Transverse colon (tissue), 4 donors: ENCODE measurements at places on chromosomes 1 and 21.

DNA sequence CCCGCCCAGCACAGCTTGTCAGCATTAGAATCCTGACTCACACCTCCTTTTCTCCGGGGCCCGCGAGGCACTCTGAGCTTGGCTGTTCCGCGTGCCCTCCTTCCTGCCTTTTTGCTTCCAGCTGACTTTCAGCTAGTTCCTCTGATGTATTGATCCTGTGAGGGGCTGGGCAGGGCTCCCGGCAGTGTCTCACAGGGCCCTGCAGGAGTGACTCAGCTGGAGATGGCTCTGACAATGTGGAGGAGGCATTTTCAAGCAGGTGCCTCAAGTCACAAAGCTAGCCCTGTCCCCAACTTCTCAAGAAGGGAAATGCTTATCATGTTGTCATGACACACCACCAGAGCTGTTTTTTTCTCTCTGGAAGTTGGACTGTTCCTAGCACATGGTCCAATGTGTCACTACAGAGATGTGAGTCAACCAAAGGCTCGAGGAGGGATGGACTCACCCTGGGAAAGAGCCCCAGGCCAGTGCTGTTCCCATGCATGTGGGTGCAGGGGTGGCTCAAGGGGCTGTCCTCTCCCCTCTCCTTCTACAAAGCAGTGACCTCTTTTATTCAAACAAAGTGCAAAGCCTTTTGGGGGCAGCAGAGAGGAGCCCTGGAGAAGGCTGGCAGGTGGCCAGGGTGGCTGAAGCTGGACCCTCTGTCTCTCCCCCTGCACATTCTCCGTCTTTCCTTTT is 30.6 kb downstream of the SYT6 start:
- no peak for DNase-seq

DNA sequence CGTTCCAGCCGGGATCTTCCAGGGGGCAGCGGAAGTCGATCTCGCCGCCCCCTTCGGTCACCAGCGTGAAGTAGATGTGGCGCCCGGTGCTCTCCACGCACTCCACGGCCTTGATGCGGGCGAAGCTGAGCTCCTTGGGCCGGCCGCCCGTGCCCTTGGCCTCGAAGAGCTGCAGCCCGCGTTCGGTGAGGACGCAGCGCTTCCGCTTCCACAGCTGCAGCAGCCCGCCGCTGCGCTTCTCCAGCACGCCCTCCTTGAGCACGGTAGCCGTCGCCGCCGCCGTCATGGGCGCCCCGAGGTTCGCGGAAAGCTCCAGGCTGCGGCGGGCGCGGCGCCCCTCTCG is 516 bp downstream of the PHLDA3 start:
- DNase-seq = no peak

GRCh38 chr21:31908106-31909031 is 35.5 kb downstream of the HUNK start:
- peak; percentile 68 for DNase-seq

DNA sequence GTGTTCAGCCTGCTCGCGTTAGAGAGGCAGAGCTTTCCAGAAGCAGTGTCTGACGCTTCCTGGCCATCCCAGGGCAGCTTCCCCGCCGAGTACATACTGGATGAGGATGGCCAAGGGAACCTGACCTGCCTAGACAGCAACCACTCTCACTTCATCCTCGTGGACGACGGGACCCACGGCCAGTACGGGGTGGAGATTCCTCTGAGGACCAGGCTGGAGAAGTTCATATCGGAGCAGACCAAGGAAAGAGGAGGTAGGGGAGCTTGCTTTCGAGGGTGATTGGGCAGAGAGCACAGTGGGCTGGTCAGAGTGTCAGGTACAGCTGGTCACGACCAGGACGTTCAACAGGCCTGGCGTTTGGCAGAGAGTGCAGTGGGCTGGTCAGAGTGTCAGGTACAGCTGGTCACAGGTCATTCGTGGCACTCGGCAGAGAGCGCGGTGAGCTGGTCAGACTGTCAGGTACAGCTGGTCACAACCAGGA is 22.4 kb downstream of the TRPM2 start:
- no peak for DNase-seq

- DNase-seq = no peak
These were observed 27.8 kb upstream of the CLDN8 start for GRCh38 chr21:30243691-30244090.

DNA sequence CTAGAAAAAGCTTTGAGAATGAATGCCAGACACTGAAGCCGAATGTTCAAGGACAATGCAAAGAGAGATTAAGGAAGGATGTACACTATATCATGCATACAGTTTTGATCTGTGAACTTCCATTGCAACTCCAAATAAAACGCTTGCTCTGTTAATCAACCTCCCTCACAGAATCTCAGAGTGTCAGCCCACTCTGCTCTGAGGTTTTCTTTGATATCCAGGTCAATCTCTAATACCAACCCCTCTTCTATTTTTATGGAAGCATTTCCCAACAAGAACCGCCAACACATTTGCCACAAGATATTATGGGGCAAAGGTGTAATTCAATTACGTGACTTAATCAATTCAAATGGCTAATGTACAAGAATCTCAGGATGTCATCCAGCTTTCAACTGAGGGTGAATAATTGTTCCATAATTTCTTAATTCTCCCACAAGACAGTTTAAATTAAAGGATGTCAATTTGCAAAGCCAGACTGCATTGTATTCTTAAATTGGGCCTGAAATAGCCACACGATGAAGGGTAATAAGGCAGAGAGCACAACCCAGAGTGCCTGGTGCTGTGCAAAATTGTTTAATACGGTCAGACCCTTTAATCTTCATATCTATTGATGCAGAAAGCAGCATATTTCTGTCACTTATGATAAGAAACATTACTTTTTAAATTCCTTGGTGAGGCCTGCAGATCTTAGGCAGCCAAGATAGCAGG is 459.2 kb upstream of the DAB1 start:
- DNase-seq = no peak

DNA sequence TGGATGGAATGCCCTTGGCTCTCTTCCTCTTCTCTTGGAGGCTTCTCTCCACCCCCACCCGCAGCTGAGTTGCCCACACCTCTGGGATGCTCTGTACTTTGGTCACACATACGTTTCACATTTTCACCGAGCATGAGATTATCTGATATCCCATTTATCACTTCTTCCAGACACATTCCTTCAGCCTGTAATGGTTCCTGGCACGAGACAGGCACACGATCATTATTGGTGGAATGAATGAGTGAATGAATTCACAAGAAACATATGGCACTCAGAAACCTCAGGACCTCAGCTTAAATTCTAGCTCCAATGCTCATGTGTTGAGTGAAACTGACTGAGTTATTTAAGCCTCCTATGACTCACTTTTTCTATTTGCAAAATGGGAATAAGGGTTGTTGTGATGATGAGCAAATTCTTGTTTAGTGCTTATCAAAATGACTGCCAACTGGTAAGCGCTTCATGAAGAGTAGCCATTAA is 242.7 kb upstream of the JUN start:
- DNase-seq = no peak

DNA sequence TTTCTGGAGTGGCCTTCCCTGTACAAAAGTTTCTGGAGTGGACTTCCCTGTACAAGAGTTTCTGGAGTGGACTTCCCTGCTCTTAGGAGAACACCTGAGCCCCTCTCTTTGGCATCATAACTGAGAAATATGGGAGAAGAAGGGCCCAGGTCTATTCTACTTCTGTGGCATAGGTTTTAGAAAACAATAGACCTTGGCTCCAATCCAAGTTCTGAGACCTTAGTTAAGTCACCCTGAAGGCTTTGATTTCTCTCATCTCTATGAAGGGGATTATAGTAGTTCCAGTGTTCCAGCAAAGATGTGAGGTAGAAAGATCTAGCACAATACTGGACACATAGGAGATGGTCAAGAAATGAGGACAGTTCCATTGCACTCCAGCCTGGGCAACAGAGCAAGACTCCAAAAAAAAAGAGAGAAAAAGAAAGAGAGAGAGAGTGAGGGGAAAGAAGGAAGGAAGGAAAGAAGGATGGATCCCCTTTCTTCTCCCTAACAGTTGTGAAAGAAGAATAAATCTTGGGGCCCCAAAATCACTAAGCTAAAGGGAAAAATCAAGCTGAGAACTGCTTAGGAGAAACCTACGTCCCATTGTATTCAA is 13.3 kb upstream of the EIF4G3 start:
- DNase-seq = no peak

- no peak for DNase-seq
These were observed 238.4 kb downstream of the TNR start for GRCh38 chr1:175504875-175505555.

- no peak for DNase-seq
These were observed 355.0 kb upstream of the ESRRG start for GRCh38 chr1:217078078-217078690.

- no peak for DNase-seq
These were observed 68.4 kb downstream of the TNR start for GRCh38 chr1:175675017-175675416.

DNA sequence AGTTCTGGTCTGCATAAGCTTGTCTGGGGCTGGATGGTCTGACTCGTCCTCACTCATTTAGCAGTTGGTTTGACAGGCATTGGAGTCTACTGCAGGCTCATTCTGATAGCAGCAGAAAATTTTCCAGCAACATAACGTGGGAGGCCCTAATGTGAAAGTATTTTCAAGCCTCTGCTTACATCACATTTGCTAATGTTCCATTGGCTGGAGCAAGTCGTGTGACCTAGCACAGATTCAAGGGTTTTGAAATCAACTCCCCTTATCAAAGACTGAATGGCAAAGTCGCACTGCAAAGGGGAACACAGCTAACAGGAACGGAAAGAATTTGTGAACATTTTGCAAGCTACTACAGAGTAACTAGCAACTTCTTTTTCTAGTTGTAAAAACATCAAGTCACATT is 2.3 kb upstream of the USH2A start:
- no peak for DNase-seq

DNA sequence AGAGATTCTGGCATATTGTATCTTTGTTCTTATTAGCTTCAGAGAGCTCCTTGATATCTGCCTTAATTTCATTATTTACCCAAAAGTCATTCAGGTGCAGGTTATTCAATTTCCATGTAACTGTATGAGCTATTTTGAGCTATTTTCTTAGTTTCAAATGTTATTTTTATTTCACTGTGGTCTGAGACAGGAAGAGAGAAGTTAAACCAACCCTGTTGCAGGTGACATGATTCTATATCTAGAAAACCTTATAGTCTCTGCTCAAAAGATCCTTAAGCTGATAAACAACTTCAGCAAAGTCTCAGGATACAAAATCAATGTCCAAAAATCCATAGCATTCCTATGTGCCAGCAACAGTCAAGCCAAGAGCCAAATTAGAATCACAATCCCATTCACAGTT is 1644.0 kb upstream of the B3GALT2 start:
- no peak for DNase-seq
